ENCODE measurements at places on chromosomes 2 and 18.

DNA sequence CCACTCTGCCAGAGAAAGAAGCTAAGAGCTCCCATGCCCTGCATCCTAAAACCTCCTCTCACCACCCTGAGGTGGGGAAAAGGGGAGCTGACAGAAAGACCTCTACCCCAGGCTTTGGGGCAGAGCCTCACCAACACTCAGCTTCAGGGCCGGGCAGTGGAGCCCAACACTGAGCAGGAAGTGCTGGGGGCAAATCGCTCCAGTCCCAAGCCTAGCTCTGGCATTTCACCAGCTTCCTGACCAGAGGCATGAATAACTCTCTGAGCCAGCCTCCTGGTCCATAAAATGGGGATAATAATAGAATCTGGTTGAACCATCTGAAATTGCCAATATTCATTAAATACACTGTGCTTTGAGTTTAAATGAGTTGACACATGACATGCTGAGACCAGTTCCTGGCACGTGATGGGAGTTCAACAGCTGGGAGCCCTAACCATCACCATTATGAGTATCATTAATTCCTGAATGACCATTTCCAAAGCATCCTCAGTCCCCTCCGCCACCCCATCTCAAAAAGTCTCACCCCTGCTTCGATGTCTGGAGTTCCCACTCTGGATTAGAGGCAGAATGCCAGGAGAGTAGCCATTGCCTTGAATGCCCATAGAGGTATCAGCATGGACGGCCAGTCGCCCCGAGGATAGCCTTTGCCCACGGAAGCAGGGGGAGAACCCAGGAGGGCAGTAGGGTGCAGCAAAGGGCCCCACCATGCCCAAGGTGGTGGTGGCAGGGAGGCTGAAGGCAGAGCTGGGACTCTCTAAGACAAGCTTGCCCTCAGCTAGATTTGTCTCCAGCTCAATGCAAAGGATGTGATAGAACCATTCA lies 153.4 kb downstream of the TNS1 start:
- DNase-seq, result no peak

DNA sequence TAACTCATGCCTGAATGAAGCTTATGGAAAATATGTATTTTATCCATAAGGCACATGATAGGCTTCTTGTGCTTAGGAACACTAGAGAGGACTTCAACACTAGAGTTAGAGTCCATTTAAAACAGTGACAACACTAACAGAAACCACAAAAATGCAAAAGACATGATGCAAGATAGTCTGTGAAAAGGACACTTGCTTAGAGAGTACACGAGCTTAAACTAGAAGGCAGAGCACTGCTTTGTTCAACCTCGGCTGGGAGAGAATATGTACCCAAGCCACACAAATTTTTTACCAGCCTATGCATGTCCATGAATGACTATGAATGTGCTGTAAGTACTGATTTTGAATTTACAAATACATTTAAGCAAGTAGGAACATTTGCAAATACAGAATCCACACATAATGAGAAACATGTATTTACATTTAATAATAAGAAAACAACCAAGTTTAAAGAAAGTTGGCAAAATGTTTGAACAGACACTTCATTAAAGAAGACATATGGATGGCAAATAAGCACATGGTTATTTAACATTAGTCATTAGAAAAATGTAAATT lies 130.6 kb downstream of the SPOPL start:
- no peak for DNase-seq

- no peak for DNase-seq
These were observed 23.8 kb upstream of the YWHAQ start for GRCh38 chr2:9654452-9655100.

- DNase-seq, result peak; percentile 35
These were observed 945 bp downstream of the HAT1 start for GRCh38 chr2:171923206-171923605.

DNA sequence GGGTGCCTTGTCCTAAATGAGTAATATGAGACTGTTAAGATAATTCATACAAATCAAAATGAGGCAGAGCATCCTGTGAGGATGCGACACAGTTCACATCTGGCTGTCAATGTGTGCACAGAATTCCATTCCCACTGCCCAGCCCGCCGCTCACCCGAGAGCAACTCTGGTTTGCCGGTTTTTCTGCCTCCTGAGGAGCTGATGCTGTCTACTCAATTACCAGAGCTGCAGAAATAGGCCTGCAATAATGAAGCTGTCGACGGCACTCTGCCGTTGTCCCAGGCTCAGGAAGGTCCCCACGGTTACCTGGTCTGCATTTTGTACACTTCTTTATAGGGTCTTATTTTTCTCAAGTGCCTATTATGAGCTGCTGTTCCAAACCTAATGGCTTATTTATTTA lies 55.7 kb upstream of the LYPD1 start:
- DNase-seq, result no peak

DNA sequence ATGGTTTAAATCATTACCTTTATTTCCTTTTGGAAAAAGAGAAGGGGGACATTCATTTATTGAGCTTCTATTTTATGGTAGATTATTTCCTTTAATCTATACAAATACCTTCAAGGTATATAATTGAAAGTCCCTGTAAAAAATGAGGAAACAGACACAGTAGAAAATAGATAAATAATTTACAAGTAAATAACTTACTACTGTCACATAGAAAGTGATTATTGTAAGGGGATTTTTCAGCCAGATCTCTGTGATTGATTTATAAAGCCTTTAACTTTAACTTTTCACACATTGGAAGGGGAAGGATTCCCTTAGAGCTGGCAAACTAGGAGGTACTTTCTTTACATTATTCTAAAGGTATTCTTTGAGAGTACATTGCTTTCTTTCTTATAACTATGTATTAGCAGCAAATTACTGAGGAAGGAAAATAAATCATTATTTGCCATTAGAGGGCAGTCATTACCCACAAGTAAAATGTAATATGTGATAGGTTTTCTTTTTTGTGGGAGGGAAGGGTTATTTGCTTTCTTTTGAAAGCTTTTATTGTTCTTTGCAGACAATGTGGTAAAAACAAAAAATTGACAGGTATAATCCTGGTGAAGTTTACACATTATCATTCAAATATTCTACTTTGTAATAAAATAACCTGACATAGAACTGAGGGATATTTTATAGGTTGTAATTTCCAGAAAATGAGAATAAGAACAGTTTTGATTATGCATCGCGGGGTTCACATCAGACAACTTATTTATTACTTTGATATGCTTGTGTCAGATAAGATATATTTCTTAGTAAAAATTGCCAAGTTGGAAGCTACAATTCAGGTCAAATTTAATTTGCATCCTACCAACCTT lies 24.8 kb upstream of the RPE start:
- peak; percentile 36 for DNase-seq

DNA sequence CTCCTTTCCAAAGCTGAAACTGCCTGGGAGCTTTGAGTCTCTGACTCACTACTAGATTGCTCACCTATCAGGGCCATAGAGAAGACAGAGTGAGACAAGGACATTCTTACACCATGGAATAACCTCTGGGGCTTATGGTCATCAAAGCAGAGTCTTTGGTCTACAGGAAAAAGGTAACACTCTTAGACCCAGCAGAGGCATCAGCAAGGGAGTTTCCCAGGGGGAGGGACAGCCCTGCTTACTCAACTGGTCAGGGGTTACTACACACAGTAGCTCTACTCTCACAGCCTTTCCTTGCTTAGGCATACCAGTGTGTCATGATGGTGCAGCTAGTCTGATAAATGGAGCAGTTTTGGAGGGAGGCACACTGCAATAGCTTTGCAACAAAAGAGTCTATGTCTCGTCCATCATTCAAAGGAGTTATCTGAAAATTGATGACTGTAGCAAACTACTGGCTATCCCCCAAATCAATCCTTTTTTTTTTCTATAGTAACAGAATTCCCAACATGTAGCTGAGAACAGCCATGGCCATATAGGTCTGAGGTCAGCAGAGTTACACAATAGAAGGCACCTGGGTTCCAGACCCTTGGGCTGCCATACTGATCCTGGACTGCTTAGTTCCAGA lies 22.4 kb upstream of the CD28 start:
- DNase-seq, result peak; percentile 65

DNA sequence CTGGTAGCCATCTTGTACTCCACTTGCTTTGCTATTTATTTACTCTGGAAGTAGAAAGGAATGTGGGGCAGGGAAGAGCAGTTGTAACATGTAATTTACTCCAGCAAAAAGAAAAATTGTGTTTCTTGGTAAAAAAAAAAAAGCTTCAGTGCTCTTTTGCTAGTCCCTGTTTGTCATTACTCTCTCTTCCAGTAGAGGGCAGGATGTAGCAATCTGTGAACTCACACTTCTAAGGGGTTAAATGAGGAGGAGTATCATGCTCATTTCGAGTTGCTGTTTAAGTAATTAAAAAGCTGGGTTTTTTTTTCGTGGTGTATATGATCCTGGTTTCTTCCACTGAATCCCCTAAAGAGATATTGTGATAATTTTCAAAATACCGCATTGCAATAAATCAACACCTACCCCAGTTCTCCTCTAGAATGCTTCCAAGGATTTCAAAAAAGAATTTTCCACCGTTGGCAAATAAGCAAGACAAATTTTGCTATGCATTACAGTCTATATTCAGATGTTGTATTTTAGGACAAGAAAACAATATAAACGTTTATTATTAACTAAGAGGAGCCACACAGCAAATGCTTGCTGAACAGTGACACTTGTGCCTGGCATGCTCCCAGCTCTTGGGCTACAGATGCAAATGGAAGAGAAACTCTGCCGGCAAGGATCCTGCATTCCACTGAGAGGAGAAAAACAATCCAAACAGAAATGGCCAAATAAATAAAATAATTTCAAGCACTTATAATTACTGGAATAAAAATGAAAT lies 261.6 kb downstream of the ASXL3 start:
- peak; percentile 20 for DNase-seq

GRCh38 chr2:34419856-34420255 lies 820.8 kb upstream of the FAM98A start:
- no peak for DNase-seq

GRCh38 chr18:12014086-12014485 lies 32.8 kb downstream of the IMPA2 start:
- no peak for DNase-seq

DNA sequence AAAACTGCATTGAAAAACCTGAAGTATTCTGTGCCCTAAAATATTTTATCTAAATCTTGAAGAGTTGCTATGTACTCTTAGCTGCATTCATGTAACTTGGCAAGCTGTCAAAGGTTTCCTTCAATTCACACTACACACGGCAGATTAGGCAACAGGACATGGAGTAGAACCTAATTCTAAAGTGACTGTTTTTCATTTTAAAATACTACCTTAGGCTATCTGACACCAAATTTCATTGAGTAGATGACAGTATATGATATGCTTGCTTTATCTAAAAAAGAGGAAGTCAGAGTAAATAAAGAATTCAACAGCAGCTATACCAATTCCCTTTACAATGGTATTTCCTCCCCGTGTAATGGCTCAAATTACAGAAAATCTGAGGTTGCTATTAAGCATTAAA lies 45.4 kb downstream of the EXOC6B start:
- DNase-seq, result no peak

DNA sequence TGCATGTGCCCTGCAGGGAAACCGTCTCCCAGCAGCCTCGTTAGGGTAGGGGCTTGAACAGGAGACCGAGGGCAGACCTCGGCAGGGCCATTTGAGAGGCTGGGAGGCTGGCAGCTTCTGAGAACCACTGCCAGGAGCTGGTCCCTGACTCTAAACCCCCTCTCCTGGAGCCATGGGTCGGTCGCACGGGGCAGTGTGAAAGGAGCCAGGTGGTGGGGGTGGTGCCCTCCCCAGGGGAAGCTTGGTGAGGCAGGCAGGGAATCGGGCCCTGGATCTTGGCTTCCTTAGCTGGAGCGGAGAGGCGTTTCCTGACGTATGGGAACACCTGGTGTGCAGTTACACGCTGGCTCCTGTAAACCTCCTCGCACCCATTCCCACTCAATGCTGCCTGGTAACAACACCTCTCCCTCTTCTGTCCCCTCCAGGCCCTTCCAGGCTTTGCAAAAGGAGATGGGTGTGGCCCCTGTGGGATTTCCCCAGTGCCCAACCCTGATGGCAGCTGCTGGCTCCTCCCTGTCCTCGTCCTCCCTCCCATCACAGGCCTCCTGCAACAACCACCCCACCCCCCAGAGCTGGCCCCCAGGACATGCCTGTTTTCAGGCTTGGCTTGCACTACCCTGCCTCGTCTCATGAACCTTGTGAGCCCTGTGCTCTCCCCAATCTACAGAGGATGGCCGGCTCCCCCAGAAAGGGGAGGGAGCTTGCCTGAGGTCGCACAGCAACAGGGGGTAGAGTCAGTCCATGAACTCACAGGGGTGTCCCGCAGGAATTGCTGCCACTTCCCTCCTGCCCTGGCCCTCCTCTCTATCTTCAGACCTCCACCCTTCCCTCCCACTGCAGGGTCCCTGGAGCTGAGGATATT lies 24.4 kb downstream of the ADRA2B start:
- peak; percentile 47 for DNase-seq

- DNase-seq, result no peak
These were observed 14.6 kb downstream of the CLASP1 start for GRCh38 chr2:121634354-121635307.

DNA sequence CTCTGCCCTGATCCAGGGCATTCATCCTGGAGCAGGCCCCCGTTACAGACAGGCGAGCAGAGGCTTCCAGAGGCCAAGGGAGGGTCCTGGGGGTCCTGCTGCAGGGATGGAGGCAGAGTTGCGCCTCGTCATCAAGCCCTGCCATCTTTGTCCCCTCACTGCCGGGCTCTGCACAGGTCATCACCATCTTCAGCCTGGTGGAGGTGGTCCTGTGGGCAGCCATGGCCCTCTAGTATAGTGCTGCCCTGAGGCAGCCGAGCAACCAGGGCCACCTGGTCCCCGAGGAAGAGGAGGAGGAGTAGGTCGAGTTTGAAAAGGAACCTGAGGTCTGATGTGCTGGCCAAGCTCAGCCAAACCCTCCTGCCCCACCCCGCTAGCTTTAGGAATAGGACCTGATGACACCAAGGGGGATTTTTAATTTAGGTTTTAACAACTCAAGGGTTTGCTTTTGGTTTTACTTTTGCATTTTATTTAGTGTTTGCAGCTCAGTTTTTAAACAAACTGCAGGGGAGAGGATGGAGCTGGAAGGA lies 8.8 kb upstream of the ALPI start:
- DNase-seq, result no peak

DNA sequence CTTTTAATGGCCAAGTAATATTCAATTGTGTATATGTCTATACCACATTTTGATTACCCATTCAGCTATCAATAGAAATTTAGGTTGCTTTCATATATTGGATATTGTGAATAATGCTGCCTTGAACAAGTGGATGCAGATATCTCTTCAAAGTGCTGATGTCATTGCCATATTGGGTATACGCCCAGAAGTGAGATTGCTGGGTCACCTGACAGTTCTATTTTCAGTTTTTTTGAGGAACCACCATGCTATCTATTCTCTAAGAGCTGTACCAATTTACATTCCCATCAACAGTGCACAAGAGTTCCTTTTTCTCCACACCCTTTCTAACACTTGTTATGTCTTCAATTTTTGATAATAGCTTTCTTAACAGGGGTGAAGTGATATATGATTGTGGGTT lies 306.9 kb downstream of the ZNF516 start:
- DNase-seq, result no peak

- DNase-seq, result no peak
These were observed 108.1 kb downstream of the RBM43 start for GRCh38 chr2:151153601-151154000.

GRCh38 chr2:239666855-239667376 lies 266.1 kb upstream of the HDAC4 start:
- no peak for DNase-seq

- no peak for DNase-seq
These were observed 4.9 kb downstream of the IRS1 start for GRCh38 chr2:226794751-226795171.

GRCh38 chr18:55337908-55338521 lies 250.0 kb downstream of the TCF4 start:
- no peak for DNase-seq

GRCh38 chr2:235106874-235107639 lies 155.2 kb downstream of the SH3BP4 start:
- peak; percentile 70 for DNase-seq

Data from Caco-2 (cell line).